ENCODE measurements at places on chromosomes 2 and 18.

DNA sequence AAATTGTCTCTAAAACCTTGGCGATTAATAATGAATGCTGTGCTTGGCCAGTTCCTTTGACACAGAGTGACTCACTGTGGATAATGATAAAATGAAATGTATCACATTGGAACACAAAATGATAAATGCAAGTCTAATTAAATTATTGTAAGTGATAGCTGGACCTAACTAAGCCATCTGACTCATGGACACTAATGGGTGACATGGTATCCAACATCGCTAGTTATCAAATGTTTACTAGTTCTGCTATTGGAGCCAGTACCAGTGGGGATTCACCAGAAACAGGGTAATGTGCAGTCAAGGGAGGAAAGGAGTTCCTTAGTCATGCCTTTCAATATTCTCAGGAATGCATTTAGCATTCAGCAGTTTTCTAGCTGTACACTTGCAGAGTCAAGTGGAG, 736.3 kb upstream of the ACVR2A start:
- no peak for DNase-seq

DNA sequence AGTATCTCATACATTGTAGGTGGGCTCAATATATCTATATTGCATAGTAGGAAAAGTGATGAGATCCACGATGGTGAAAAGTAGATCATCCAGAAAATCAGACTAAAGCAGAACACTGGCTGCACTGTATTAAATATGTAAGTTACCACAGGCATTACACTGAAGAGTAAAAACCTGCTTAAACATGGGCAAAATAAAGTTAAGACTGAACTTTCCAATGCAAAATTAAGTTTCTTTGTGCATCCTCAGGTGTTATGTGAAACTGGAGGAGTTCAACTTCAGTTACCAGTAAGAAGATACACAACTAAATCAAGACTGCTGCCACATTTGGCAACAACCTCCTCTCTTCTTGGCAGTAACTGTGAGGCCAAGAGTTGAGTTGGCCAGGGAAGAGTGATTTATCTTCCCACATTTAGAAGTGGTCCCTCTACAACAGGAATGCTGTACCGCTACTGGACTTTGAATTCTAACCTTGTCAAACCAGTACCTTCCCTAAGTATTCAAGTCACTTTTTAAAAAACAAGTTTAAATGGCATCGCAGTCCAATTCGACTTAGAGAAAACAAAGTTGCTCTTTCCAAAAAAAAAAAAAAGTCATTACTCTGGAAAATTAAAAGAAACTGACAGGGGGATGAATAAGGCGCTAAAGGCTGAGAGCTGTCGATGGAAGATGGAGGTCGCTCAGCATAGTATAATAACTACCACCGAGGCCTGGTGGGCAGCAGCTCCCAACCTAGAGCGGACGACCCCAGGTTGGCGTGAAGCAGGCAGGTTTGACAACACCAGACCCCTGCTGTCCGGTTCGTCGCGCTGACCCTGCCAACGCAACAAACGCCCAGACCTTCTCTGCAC, 1.1 kb downstream of the MAP4K3 start:
- DNase-seq, result no peak

DNA sequence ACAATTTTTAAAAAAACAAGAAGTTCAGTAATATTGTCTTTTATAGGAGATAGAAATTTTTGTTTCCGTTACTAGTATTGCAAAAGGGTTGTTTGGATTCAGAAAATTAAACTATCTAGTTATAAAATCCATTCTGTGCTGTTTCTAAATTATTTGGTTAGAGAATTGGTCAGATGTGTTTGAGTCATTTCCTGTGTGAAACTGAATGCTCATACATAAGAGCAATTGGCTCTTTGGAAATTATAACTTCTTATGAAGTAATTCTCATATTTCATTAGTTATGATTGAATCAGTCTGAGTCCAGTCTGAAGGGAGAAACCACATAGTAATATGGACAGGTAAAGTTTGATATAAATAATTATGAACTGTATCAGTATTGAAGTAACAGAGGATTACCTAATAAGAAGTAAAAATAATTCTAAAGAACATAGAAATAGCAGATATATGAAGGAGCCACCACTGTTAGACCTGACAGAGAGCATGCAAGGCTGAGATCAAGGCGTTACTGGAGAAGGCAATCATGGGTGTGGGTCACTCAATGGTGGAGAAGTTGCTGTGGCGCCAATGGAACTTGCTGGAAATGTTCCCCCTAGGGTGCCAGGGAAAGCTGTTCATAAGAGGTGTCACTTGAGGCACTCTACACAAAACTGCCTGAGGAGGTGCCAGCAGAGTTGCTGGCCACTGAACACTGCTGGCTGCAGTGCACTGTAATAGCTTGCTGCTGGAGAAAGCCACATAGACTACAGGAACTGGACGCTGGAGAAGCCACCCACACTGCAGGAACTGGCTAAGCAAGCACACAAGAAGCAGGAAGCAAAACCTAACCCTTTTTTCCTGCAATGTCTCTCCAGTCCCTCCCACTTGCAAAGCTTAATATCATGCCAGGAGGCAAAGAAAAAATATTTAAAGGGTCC, 18.0 kb upstream of the FAP start:
- no peak for DNase-seq

DNA sequence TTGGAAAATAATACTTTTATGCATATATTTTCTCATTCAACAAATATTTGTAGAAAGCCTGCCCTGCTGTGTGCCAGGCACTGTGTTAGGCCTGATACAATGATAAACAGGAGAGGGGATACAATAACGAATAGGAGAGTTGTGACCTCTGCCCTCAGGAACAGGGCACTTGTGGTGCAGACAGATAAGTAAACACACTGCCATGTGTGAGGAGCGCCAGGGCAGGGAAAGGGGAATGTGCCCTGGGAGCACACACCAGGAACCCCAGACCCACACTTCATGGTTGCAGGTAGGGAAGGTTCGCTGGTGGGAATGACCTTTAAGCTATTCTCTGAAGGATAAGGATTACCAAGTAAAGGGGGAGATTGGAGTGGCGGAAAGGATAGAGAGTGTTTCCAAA, 42.2 kb upstream of the DSC1 start:
- no peak for DNase-seq

DNA sequence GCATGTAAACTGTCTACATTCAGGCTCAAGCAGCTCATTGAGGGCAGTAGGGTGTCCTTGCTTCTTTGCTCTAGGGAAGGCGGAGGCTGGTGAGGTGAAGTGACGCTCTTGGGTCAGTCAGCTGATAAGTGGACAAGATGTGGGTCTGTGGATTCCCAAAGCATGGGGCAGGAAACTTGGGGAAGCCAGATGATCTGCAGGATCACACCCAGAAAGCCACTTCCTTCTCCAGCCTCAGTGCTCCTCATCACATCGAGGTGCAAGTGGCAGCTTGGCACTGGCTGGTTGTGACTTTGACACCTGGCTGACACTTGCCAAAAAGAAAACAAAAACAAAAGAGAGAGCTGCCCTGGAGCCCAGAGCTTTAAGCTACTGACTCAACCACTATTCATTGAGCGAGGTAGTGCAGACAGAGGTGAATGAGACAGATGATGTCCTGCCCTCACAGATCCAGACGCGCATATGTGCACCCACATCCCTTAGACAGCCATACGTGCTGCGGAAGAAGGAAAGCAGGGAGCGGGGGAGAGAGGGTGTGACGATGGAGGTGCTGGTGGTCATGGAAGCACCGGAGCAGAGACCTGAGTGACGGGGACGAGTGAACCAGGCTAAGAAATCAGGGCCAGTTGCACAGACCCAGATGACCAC, 3.1 kb upstream of the CIB4 start:
- DNase-seq, result no peak

- no peak for DNase-seq
Observed at GRCh38 chr18:75945265-75945933, 517.9 kb upstream of the SMIM21 start.

All from AG04449 (cell line).